ENCODE measurements at places on chromosomes 7 and 10.

DNA sequence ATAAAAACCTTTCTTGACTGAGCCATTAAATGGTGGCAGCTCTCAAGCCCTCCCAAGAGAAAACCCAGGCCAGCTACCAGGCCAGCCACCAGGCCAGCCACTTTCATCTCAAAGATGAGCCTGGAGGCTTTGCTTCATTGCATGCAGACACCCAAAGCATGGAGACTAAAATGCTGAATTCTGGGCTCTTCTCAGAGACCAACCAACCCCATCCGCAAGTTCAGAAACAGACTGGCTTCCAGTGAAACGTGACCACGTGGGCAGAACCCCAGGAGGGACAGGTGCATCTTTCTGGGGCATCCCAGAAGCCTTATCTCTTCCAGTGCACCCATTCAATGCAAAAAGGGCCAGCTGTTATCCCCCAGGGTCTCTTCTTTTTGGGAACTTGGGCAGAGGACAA is 20.9 kb downstream of the CHST15 start:
- no peak for DNase-seq

DNA sequence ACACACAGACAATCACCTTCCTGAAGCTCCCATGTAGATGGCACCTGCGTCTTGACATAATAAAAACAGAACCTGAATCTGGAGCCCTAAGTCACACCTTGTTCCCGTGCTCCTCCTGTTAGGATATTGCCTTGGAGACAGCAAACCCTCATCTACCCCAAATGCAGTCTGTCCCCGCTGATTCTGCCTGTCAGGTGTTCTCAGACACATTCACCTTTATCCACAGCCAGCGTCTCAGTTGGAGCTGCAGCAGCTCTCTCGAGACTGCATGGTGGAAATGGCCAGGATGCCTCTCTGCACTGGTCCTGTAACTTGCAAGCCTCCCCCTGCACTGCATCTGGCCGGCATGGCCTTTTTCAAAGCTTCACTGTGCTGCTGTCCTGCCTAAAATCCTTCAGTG is 218.0 kb upstream of the ZNF32 start:
- DNase-seq = no peak

GRCh38 chr7:129225206-129225930 is 538 bp downstream of the AHCYL2 start:
- peak; percentile 12 for DNase-seq

GRCh38 chr10:78578929-78579328 is 489.8 kb upstream of the ZMIZ1 start:
- DNase-seq = no peak

Data from DMS 273 treated with DMSO at 0.1 percent for 48 hours (cell line).